ENCODE measurements at places on chromosomes 7 and 10.

DNA sequence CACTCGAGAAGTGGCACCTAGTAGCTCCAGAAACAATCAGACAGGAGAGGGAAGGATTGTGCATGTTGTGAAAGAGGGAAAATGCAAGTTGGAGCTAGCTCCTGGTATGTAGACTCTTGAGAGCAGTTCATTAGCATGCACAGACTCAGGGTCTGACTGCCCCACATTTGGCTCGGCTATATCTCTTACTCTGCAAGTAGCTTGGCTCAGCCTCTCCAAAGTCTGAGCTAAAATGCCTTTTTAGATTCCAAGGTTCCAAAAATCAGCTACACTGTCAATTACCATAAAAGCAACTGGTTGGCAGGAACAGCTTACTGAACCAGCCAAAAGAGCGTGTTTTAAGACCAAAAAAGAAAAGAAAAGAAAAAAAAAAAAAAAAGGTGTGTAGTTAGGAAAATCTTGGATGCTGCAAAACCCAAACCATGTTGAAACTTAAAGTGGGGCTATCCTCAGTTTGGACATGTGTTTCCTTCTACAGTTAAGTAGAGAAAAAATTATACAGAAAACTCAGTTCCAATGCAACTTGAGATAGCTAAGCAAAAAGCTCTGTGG lies 65.5 kb downstream of the MKX start:
- no peak for DNase-seq

- no peak for DNase-seq
Measured at GRCh38 chr10:11830836-11831519, 7.8 kb downstream of the PROSER2 start.

- no peak for DNase-seq
Measured at GRCh38 chr10:132450825-132451505, 54.0 kb downstream of the PWWP2B start.

DNA sequence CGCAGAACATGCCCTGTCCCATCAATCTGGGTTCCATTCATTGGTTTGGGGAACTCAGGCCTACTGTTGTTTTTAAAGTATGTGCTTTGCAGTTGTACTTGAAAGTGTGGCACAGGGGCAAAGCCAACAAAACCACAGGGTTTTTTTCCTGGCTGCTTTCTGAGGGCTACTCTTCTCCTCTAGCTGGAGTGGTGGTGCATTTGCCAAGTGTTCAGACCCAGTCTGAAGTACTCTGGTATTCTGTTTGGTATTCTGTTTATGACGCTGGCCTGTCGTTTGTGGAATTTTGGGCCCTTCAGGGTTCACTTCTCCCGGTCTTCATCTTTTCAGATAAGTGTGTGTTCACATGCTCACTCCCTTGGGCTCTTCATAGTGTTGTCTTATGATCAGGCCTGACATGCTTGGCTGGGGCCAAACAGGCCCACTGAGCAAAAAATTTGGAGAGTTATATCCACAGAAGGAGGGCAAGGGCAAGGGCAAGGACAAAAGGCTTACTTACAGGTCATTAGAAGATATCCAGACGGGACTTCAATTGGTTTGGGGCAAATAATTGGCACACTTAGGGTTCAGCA lies 26.3 kb downstream of the SLC26A4 start:
- no peak for DNase-seq

- DNase-seq: no peak
Measured at GRCh38 chr10:122624546-122624945, 64.0 kb downstream of the DMBT1 start.

DNA sequence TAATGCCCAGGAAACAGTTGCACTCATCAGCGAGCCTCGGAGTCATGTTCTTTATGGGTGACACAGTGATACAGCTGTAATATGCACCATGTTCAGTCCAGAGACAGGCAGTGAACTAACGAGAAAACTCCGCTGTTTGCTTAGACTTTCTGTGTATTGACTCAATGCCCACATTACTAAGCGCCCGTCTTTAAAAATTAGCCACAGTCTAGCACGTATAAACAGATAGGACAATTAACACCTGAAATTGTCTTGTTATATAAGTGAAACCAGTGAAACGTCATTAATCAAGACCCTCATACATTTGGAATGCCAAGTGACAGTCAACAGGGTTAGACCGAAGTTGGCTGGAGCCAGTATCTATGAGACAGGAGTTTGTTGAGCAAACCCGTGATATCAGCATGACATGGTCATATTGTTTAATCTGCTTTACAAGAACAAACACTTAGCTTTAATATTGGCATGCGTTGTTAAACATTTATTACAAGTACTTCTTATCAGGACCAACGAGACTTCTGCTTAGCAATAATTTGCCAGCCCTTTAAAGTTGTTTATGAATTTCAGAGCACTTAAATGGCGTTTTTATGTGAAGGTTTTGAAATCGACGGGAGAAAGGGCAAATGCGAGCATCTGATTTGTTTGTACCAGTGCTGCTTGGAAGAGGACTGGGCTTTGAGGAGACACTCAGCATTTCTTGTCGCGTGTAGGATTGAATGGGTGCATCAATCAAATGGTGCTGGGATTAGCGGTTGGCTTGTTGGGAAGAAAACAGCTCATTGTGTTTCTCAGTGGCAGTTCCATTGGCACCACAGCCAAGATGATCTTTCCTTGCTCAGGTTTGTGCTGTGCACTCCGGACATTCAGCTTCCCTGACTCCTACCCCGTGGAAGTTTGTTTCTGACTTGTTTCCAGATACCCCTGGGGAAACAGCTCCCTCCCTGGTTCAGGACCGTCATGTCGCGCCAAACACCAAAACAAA lies 56.3 kb downstream of the CAMK1D start:
- DNase-seq: no peak

GRCh38 chr10:52212062-52212461 lies 102.0 kb upstream of the DKK1 start:
- DNase-seq: no peak

DNA sequence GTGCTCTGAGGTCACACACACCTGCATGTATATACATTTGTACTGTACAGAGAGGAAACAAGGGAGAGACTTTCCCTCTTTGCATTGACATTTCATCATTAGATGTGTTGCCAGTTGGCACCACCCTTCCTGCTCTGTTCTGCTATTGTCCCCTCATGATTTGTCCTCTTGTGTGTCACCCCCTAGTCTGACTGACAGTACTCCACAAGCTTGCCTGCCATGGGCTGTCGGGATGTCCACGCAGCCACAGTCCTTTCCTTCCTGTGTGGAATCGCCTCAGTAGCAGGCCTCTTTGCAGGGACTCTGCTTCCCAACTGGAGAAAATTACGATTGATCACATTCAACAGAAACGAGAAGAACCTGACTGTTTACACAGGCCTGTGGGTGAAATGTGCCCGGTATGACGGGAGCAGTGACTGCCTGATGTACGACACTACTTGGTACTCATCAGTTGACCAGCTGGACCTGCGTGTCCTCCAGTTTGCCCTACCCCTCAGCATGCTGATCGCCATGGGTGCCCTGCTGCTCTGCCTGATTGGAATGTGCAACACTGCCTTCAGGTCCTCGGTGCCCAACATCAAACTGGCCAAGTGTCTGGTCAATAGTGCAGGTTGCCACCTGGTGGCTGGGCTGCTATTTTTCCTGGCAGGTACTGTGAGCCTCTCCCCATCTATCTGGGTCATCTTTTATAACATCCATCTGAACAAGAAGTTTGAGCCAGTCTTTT lies 9.4 kb downstream of the CLDN12 start:
- no peak for DNase-seq

GRCh38 chr7:41501006-41501405 lies 201.9 kb downstream of the INHBA start:
- DNase-seq: no peak

GRCh38 chr10:132580617-132581016 lies 43.0 kb downstream of the INPP5A start:
- no peak for DNase-seq

DNA sequence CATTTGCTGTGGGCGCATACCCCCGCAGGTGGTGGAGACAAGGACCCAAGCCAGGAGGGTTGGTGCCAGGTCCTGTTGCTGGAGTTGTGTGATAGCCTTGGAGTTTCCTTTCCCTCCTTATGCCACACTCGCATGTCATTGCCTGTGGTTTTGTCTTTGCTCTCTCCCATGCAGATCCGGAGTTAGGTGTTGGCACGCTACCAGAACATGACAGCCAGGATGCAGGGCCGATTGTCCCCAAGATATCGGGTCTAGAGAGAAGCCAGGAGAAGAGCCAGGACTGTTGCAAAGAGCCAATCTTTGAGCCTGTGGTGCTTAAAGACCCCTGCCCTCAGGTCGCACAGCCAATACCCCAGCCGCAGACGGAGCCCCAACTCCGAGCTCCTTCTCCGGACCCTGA lies 369.2 kb upstream of the GALNT17 start:
- DNase-seq: no peak

Data from stimulated activated CD8-positive, alpha-beta memory T cell treated with anti-CD3 and anti-CD28 coated beads, Interleukin-15, amount 100 ng/mL, for 1 hour (primary cell).